ENCODE measurements at places on chromosomes 11 and 22.
A peak's percentile ranks its signal among the peaks of the same experiment; 100 is the strongest.

DNA sequence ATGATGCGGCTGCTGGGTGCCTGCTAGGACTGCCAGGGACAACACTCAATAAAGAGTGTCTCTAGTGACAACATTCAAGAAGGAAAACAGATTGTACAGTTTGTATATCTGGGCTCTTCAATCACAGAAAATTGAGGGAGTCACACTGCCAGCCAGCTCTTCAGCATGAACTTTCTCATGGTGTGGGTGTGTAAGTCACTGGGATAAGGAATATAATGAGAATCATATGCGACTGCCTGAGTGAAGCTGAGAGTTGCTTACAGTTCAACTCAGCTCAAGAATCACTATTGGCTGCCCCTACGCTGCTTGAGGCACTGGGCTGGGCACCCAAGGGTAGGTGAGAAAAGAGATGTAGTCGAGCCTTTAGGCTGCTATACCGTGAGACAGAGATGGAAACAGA, 328.1 kb upstream of the PITPNB start:
- no peak for DNase-seq

GRCh38 chr22:25167834-25168601, 31.6 kb upstream of the CRYBB3 start:
- no peak for DNase-seq

DNA sequence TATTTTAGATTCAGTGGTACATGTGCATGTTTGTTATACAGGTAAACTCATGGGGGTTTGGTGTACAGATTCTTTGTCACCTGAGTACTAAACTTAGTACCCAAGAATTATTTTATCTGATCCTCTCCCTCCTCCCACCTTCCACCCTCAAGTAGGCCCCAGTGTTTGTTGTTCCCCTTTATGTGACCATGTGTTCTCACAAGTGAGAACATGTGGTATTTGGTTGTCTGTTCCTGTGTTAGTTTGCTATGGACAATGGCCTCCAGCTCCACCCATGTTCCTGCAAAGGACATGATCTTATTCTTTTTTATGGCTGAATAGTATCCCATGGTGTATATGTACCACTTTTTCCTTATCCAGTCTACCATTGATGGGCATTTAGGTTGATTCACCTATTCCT, 6.8 kb downstream of the SMIM38 start:
- DNase-seq, result no peak

- no peak for DNase-seq
Observed at GRCh38 chr22:37065180-37065579, 13.6 kb downstream of the KCTD17 start.

GRCh38 chr11:113083571-113083970, 122.4 kb downstream of the NCAM1 start:
- DNase-seq, result no peak

DNA sequence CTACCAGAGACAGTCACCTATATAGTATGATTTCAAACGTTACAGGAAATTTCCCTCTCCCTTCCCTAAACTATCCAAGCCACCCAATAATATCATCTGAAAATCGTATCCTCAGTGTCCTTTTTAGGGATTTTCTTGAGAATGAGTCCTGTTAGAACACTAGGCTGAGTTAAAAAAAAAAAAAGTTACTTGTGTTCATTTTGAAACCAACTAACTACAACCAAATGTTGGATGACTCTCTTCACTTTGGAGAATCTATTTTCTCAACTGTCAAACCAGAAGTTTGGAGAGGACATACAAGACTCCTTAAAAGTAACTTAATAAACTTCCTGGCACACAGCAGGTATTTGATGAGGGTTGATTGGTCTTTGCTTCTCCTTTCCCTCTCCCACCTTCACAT, 183.2 kb upstream of the SESN3 start:
- no peak for DNase-seq

- DNase-seq, result no peak
Observed at GRCh38 chr22:17931400-17931825, 92.9 kb downstream of the MICAL3 start.

GRCh38 chr11:132114185-132114584, 743.8 kb downstream of the NTM start:
- DNase-seq, result no peak

DNA sequence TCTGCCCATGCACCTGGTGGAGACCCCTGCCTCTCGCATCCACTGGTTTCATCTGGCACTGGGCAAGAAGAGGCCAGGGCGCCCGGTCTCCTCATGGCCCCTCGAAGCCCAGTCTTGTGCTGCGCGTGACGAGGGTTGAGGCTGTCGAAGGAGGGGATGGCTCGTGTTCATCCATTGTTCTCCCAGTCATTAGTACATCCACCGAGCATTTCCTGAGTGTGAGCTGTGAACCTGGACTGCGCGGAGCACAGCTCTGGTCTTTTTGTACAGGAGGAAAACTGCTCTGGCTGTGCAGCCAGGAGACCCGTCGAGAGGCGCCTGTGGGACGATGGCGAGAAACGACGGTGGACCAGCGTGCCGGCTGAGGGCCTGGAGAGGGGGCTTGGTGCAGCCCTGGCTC, 6.8 kb downstream of the CACNA1I start:
- no peak for DNase-seq

DNA sequence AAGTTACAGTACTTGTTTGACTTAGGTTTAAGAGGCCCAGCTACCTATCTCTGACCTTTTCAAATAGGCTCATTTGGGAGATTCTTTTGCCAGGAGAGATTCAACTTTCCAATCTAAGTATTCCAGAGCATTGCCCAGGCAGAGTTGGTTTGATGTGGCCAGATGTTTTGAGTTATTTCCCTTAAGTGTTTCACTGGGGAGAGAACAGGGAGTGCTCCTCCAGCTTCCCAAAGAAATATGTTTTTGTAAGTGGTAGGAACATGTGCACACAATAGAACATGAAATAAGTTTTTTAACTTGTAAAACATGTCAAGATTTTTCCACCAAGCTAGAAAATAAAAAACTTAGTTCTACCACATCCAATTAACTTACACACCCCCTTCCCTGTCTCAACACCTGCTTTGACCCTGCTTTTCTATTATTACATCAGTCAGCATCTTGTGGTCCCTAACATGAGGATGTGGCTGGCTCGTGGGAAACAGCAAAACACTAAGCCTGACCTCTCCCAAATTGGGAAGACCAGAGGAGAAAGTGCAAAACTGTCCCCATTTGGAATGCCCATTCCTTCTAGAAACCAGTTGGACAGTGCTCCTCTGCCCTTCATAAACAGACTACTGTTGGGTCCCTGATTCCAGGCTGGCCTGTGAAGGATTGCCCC, 70.4 kb upstream of the RASSF10 start:
- DNase-seq, result no peak

- DNase-seq, result no peak
Observed at GRCh38 chr11:1261241-1262071, 38.6 kb downstream of the MUC5B start.

- DNase-seq, result no peak
Observed at GRCh38 chr22:23698094-23698493, 7.3 kb downstream of the RGL4 start.

DNA sequence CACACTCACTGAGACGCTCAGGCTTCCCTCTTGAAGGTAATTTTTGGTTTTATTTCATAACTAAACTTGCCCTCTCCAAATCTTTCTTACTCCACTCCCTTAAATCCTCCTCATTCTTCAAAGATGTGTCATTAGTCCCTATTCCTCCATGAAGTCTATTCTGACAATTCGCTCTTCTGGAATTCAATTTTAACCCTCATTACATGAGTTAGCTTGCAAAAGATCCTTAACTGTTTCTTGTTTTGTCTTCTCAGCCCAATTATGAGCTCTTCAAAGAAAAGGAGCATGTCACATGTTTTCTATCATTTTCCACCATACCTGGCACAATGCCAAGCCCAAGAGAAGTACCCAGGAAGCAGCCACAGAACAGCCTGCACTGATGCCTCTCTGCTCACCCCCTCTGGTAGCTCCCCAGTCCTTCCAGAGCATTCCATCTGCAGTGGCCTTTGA, 13.0 kb downstream of the GALNT18 start:
- peak; percentile 9 for DNase-seq

DNA sequence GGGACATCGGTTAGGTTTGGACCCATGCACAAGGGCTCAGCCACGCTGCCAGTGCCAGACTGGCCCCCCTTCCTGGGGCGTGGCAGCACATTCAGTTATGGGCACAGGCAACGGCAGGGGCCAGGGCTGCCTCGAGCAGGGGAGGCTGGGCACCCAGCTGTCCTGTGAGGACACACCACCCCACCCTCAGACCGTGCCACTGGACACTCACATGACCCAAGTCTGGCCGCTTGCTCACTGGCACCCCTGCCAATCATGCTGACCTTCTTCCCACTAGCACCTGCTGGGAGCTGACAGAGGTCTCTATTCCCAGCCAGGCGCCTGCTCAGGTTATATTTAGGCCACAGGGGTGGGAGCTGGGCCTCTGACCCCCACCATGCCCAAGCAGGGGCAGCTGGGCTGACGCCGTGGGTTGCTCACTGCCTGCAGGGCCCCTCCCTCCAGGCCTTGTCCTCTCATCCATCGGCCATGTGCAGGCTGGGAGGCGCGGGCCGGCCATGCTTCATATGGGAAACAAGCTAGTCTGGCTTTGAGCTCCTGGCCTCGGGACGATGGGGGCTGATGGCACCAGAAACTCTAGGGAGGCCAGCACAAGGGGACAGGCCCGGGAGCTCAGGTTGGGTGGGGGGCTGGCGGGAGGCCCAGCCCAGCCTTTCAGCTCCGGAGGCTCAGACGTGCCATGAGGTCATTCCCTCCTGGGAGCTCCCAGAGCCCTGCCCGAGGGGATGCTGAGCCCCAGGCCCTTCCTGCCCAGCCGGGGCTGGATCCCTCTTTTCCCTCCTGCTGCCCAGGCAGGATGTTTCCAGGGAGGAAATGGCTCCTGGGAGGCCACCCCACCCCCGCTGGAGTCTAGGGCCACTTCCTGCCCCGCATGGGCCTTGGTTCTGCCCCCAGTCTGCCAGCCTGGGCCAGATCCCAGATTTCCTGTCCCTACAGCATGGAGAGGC, 15.2 kb upstream of the TBX1 start:
- DNase-seq, result no peak

DNA sequence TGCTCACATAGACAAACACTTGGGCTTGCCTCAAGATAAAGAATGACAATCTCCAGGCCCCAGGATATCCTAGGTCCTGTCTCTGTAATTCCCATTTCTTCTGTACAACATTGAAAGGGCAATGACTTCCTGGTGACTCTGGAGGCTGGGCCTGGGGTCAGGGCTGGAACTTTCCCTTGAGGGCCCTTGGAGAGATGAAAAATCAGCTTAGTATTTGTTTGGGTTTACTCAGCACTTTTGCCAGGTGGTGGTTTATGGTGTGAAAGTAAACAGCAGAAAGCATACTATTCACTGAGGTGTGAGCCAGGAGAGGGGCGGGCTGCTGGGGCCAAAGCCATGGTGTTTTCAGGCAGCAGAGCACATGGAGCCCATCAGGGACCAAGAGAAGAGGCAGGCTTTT, 214.7 kb upstream of the NARS2 start:
- DNase-seq, result no peak

DNA sequence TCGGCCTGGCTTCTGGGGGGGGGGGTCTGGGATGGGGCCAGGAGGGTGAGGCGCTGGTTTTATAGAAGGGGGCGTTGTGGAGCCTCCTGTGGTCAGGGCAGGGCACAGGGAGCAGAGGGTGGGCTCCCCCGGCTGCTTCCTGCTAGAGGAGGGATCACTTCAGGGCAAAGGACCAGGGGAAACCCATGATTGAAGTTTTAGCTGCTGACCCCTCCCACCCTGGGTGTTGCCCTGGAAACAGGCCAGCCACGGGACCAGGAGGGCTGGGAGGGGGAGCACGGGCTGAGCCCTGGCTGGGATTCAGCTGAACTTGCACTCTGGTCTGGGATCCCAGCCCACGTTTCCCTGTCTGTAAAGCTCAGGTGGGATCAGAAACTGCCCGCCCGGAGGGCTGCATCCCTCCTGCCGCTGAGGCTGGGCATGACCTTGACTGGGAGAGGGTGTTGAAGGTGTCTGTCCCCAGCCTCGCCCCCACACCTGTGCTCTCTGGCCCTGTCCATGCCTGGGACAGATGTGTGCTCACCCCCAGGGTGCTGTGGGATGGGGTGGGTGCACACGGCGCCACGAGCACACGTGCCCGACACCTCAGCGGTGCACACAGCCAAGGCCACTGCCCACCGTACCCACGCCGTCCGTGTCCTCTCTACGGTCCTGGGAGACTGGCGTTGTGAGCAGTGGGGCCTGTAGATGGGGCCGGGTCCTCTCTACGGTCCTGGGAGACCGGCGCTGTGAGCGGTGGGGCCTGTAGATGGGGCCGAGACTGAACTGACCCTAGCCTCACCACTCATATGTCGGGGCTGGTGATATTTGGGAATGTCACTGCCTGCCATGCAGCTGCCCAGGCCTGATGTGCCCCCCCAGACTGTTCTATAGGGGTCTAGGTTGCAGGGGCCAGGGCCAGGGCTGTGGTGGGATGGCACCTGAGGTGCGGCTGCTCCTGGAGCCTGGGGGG, 2.3 kb downstream of the TSPAN4 start:
- DNase-seq, result peak; percentile 92

DNA sequence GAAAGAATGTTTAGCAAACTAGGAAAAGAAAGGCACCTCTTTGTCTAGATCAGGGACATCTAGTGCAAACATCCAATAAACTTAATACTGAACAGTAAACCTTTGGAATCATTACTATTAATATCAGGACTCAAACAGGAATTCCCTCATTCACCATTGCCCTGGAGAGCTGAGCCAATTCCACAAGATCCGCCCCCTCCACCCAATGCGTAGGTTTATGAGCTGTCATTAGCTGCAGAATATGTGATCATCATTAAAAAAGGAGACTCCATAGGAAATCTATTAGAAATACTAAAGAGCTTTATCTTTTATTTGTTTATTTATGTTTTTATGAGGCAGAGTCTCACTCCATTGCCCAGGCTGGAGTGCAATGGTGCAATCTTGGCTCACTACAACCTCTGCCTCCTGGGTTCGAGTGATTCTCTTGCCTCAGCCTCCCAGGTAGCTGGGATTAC, 5.5 kb downstream of the IL17REL start:
- DNase-seq, result no peak

- DNase-seq, result no peak
Observed at GRCh38 chr22:20305894-20306645, 13.8 kb downstream of the DGCR6L start.

GRCh38 chr11:2859699-2860037, 25.9 kb downstream of the CDKN1C start:
- no peak for DNase-seq

DNA sequence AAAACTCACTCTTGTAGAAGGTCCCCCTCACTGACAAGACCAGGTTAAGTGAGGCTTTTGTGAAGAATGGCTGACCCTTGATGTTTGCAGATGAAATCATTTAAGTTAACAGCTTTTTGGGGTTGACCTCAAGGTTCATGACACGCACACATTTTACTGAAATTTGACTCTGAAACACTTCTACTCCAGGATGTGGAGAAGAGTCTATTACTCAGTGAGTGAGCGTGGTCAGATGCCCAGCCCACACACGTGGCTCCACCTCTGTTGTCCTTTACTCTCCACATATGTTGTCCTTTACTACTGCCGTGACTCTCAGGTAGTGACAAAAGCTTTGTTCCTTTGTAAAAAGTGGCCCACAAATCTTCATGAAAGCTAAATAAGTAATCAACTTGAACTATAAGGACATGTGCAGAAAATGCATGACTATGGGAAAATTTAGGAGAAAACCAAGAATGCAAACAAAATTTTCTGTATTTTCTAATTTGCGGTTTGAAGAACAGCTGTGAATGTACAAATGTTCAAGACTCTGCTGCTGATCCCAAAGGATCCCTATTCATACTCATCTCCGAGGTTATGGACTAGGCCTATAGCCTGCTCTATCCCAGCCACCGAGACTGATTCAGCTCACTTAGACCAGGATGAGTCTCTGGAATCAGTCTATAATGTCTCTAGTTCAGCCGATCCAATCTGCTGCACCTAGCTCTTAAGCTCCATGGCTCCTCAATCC, 22.4 kb downstream of the XRRA1 start:
- no peak for DNase-seq

- no peak for DNase-seq
Observed at GRCh38 chr11:34721646-34722045, 100.8 kb downstream of the EHF start.
